ENCODE measurements at places on chromosomes 4 and X. TPM values are rescaled to one million over a fixed set of nuclear protein-coding genes. Genes with fewer than 3 reads are reported as not detected.
A peak's percentile ranks its signal among the peaks of the same experiment; 100 is the strongest.

GRCh38 chr4:20299515-20299914 lies 47.8 kb downstream of the SLIT2 start:
- DNase-seq, result no peak

DNA sequence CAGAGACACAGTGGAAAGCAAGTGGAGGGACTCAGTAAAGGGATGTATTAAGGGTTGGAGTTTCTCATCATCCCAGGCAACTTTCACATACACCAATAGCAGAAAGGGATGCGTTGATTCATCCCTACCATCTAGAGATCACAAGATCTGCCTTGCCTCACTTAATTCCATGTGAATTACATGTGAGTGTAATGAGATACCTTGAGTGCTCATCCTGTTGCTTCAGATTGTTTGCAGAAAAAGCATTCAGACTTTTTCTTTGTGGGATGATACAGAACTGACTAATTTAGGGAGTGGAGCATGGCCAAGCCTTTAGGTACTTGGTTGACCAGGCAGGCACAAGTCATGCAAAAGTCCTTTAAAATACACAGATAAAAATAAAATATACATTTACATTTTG lies 124.8 kb upstream of the SLIT2 start:
- DNase-seq, result no peak

DNA sequence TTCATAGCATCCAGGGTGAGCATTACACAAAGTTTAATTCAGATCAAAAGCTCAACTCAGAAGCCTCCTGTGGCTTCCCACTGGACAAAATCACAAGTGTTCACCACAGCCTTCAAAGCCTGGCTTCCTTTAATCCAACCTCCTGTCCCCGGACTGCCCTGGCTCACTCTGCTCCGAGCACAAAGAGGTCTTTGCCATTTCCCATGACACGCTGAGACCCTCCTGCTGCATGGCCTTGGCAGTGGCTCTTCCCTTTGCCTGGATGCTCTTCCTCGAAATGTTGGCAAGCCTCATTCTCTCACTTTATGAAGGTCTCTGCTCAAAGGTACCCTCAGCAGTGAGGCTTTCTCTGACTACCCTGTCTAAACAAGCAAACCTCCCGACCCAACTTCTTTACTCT lies 41.0 kb downstream of the LDB2 start:
- no peak for DNase-seq

GRCh38 chr4:8150152-8151090 lies 8.2 kb downstream of the ABLIM2 start:
- DNase-seq, result no peak

The MAGEB1 gene
- polyA plus RNA-seq, result not detected

- DNase-seq, result no peak
These were observed at the start of gene NHS for GRCh38 chrX:17374619-17375366. TSS of gene NHS (plus strand) at chrX:17375200. CDS start at chrX:17375758, 558 bp downstream.

- DNase-seq, result no peak
These were observed 141.0 kb downstream of the MAB21L2 start for GRCh38 chr4:150722908-150723362.

The TNIP2 gene
- polyA plus RNA-seq, result 43.7 TPM

DNA sequence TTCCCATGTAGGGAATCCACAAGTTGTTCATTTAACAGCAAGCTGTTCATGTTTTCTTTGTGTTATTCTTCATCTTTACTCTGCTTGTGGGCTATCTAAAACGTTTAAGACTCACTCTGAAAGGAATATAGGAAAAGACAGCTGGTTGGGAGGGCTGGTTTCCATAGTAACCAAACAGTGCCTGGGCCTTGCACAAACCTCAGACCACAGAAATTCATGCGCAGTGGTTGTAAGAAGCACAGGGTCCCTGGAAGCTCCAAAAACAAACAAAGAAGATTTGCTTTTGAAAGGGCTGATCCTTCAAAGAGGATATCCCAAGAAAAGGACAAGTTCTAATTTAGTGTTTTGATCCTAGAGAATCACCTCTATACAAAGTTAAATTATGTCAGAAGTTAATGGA lies 7.8 kb downstream of the SERTM2 start:
- DNase-seq, result no peak

- DNase-seq, result no peak
These were observed 9.5 kb downstream of the ASB5 start for GRCh38 chr4:176259330-176260090.

DNA sequence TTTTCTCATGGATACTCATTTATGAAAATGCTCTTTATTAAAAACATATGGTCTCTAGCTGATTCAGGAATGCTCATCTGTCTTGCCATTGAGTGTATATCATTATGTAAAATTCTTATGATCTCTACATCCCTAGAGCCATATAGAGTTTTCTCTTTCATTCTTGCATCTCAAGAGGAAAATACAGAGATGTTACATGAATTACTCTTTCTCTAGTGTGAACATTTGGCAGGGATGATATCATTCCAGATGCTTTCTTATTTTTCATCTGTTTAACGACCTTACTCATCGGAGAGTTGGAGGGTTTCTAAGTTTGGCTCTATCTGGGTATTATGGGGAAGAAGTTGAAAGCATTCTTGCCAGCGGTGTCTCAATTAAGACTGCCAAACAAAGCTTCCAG lies 202.9 kb upstream of the SLC7A11 start:
- no peak for DNase-seq

- DNase-seq, result peak; percentile 52
These were observed 29.3 kb upstream of the BOD1L1 start for GRCh38 chr4:13656569-13657405.

The GUCY1B1 gene
- 4.3 TPM for polyA plus RNA-seq

DNA sequence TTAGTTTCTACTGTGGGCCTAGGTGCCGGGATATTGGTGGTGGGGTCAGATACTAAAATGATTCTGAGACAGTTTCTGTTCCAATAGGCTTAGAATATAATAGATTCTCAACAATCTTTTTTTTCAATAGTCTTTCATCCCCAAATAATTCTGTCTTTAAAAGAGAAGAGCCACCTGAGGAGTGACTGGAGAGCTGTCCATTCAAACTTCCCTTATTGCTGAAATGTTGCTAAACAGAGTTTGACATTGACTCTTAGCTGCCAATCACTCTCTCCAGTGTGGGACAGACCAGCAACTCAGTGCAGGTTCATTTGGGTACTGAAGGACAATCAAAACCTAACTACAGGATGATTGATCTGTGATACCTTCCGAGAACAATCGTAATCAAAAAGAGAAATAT lies 12.4 kb upstream of the ADH7 start:
- no peak for DNase-seq

The HAUS3 gene
- 12.8 TPM for polyA plus RNA-seq

GRCh38 chr4:552019-552418 lies 24.1 kb downstream of the TMEM271 start:
- DNase-seq, result no peak

The NEXMIF gene
- not detected for polyA plus RNA-seq

GRCh38 chr4:16660656-16661055 lies 237.8 kb downstream of the LDB2 start:
- DNase-seq, result no peak

The PCDH11X gene
- not detected for polyA plus RNA-seq

DNA sequence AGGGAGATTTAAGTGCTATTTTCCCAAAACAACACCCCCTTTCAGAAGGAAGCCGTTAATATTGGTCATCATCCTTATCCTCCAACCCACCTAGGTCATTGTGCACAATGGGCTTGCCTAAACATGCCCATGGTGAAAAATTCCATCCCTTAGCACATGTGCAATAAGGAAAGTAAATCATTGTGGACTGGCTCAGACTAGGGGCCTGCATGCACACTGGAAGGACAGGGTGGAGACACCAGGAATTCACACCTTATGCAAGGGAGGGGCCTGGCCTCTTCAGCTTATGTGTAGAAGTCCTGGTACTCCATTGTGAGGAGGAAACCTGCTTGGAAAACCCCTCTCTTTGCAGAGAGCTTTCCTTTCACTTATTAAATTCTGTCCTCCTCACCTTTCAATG lies 311.4 kb upstream of the NDST4 start:
- DNase-seq, result no peak

- no peak for DNase-seq
These were observed 33.5 kb downstream of the ARSJ start for GRCh38 chr4:113945906-113946305.

- DNase-seq, result no peak
These were observed 2244.0 kb downstream of the ARAP2 start for GRCh38 chr4:34000356-34000755.

- no peak for DNase-seq
These were observed 297.5 kb upstream of the PABPC4L start for GRCh38 chr4:134499074-134499473.

The PALLD gene
- 15.8 TPM for polyA plus RNA-seq

GRCh38 chrX:121151293-121151692 lies 103.9 kb downstream of the GLUD2 start:
- no peak for DNase-seq

DNA sequence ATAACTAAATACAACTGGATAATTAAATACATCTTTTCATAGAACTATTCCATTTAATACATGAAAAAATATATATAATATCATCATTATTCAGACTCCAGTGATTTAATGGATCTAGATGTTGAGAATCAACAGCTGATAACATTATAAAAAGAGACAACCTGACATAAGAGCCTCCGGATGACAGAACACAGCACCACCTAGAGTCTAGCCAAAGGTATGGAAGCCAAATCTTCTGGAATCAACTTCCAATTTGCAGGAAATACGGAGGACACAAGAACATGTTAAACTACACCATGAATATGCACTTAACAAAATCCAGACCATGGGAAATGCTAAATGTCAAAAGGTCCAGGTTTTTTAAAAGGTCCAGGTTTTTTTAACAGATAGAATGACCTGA lies 55.0 kb downstream of the LRBA start:
- no peak for DNase-seq

DNA sequence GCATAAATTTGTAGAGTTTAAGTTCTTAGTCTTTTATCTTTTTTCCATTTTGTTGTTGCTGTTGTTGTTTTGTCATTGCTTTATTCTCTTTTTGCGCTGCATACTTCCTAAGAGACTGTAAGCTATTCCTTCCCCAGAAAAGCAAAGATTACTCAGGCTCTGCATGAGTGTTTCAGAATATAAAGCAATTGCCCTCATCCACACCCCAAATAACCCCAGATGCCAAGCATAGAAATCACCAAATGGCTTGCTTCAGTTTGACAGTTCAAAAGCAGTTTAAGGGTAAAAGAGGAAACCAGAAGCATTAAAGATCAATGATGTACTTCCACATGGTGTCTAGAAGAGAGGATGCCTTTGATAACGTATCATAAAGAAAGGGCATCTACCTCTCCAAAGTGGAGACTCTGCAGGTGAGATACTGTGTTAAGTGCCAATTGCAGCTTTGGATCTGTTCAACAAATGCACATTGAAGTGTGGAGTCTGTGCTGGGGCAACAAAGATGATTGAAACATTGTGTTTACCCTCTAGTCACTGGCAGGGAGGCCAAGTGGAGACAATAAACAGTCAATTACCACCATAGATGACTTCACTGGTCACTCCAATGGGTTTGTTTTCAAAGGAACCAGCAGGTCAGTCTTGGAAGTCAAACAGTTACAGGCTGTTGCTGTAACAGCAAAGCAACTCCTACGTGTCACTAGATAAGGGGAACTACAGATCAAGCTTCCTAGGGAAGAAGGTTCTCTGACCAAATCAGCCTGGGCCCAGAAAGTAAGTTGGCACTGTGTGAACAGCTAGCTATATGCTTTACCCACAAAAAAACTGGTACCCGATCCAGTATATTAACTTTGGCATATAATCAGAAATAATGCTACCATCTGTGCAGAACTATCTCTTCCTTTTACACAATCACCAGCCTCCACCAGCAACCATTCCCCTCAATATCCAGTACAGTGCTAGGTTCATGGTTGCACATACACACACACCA lies 40.6 kb upstream of the IL21 start:
- DNase-seq, result no peak

DNA sequence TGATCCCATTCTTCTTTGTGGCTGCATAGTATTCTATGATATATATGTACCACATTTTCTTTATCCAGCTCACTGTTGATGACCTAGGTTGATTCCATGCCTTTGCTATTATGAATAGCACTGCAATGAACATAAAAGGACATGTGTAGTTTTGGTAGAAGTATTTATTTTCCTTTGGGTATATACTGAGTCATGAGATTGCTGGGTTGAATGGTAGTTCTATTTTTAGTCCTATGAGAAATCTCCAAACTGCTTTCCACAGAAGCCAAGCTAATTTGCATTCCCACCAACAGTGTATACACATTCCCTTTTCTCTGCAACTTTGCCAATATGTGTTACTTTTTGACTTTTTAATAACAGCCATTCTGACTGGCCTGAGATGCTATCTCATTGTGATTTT lies 278.3 kb downstream of the PCDH18 start:
- DNase-seq, result no peak

DNA sequence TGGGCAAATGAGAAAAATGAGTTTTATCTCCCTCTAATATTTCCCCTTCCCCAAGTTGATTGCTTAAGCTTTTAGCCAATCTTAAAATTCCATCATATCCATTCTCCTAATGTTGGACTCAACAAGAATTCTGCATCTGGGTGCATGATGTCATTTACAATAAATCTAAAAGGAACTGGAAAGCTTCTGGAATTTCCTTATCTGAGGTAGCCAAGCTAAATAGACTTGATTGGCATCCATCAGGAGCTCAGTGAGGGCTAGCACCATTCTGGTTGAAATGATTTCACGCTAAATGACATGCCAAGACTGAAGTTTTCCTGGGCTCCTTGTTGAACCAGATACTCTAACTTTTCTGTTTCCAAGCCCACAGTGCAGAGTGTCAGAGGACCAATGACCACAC lies 110.3 kb upstream of the SCML1 start:
- no peak for DNase-seq

GRCh38 chr4:159035570-159035969 lies 67.3 kb upstream of the RAPGEF2 start:
- no peak for DNase-seq

GRCh38 chr4:105059337-105059736 lies 87.3 kb upstream of the TET2 start:
- DNase-seq, result no peak

The MTNR1A gene
- not detected for polyA plus RNA-seq

DNA sequence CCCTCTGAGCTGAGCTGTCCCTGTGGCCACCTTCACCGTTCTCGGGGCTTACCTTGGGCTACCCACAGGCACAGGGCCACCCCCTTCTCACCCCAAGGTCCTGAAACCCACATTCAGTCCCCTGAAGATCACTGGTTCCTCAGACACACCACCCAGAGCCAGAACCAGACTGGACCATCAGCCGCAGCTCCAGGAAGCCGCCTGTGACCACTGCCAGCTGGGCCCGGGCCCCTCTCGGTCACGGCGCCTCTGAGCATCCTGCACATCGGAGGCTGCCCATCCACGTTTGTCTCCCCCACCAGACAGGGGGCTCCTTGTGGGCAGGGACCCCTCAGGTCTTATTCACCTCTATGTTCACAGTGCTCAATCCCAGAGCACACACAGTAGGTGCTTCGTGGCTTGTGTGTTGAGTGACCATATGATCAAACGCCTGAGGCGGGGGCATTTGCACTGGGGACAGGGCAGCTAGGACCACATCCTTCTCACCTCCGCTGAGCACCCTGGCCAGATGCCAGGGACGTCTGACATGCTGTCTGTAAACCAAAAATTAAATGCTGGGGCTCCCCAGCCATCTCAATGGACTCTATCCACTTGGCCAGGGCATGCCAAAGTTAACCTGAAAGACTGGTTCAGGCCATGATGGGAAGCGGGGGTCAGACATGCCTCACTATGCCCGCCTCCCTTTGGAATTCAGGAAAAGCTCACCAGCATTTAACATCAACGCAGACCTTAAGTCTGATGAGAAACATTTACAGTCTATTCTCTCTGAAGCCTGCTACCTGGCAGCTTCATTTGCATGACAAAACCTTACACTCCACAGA lies 109.4 kb upstream of the AFAP1 start:
- no peak for DNase-seq

The SLC49A3 gene
- polyA plus RNA-seq, result 6.1 TPM

The XAGE1A gene
- not detected for polyA plus RNA-seq

- no peak for DNase-seq
These were observed 5.5 kb upstream of the SMIM20 start for GRCh38 chr4:25908491-25908901.

- no peak for DNase-seq
These were observed 104.3 kb downstream of the PARM1 start for GRCh38 chr4:75037252-75037651.
